ENCODE measurements at places on chromosomes 3 and 15.
A peak's percentile ranks its signal among the peaks of the same experiment; 100 is the strongest.

DNA sequence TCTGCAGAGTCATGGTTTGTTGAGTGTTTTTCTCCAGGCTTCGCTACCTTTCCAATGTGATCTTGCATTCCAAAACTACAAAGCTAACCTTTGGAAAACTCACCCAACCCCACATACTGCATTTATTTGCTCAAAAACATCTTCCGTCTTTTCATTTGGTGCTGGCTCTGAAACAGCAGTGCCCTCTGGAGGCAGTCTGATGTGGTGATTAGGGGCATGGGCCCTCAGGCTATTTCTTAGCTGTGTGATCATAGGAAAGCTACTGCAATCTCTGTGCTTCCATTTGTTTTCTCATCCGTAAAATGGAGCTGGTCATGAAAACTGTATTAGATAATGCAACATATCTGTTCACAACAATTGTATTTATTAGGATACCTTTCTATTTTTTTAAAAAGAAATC lies 47.0 kb downstream of the MTHFS start:
- no peak for DNase-seq

DNA sequence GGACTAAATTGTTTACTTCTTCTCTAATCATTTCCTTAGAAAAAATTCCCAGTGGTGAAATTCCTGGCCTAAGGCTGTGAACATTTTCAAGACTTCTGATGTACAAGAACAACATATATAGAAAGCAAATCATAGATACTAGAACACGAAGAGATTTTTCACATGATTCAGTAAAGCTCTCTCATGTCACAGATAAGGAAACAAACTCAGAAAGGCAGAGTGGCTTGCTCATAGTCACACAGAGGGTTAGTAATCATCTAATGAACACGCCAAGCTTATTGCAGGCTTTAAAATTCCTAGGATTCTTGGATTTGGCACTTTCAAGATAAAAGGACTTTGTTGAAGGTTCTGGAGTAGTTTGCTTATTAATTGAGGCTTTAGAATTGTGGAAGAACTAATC lies 26.2 kb downstream of the CRTAP start:
- DNase-seq, result no peak

DNA sequence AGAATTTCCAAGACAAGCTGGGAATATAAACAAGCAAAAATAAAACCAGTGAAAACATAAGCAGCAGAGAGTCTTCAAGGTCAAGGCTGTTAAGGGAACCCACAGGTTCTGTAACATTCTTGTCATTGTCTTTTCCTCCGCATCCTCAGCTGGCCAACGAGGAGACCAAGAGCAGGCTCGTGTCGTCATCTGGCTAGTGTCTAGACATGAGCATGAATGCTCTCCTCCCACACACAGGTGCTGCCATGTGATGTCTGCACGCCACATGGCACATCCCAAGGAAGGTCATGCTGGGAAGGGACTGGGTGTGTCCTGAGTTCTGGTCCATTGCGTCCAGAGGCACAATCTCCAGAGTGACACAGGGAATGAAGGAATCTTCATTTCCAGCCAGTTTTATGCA lies 156.2 kb downstream of the POLR2M start:
- no peak for DNase-seq

- DNase-seq, result no peak
These were observed 225.6 kb downstream of the MINAR1 start for GRCh38 chr15:79657722-79658121.

GRCh38 chr15:70555713-70556112 lies 207.6 kb downstream of the UACA start:
- DNase-seq, result no peak

- DNase-seq, result no peak
These were observed 214.6 kb downstream of the MEIS2 start for GRCh38 chr15:36885771-36886170.

- no peak for DNase-seq
These were observed 18.0 kb upstream of the HTR3E start for GRCh38 chr3:184078851-184079250.

DNA sequence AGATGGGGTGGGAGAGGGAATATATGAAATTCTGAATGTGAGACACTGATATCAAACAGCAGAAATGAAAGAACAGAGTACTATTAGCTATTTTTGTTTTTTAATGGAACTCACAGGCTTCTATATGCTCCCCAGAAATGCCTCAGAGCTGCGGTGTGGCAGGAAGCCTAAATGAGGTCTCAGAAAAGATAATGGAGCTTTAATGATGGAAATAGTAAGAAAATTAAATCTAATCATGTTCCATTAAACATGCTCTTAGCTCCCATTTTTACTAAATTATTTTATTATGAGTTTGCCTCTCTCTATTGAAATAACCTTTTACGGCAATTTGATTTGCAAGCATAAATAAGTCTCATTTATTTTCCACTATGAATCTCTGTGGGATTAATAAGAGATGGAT lies 378.9 kb downstream of the ULK4 start:
- DNase-seq, result no peak

DNA sequence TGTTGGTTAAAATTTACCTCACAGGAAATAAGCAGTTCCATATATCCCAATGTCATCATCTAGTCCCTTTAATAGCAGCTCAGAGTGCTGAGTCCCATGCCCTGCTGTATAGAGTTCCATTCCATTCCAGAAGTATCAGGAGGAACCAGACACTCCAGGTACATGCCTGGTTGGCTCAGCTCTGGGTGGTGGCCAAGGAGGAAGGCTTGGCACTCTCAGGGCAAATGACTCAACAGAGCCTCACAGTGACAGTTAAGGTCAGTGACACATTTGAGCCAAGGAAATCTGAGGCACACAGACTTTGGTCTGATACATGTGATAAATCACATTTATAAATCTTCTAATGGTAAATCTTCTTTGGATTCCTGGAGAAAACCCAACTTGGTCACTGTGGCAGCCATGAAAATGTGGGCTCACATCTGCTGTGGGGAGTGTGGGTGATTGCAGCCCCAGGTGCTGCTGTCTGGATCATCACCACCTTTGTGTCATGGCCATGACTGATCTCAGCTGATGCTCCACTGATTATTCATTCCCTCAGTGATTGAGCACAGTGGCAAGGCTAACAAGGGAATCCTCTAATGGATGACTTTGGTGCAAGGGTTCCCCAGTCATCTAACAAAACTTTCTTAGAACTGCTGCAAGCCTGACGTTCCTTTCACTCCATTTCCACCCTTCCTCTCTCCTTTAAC lies 9.3 kb downstream of the HHLA2 start:
- peak; percentile 7 for DNase-seq

- no peak for DNase-seq
These were observed 54.6 kb upstream of the FURIN start for GRCh38 chr15:90813796-90814190.

- peak; percentile 0 for DNase-seq
These were observed 464.1 kb upstream of the RARB start for GRCh38 chr3:24963762-24964625.

GRCh38 chr3:69342074-69342473 lies 43.8 kb downstream of the FRMD4B start:
- no peak for DNase-seq

DNA sequence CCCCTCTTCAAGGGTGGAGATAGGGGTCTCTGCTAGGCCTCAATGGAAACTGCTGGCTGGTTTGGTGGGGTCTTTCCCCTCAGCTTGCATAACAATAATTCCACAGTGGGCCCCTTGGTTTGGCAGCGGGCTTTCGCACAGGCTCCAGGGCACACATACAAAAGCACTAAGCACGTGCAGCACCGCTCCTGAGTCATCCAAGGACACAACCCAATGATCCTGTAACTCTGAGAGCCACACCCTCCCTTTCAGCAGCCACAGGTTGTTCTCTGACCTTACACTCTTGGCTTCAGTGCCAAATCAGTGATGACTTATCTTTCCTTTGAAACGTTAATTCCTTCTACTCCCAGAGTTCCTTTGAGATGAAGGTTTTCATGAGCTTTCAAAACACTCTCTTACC lies 41.7 kb downstream of the DAPK2 start:
- DNase-seq, result no peak

- no peak for DNase-seq
These were observed 64.5 kb downstream of the RYR3 start for GRCh38 chr15:33375236-33375635.

DNA sequence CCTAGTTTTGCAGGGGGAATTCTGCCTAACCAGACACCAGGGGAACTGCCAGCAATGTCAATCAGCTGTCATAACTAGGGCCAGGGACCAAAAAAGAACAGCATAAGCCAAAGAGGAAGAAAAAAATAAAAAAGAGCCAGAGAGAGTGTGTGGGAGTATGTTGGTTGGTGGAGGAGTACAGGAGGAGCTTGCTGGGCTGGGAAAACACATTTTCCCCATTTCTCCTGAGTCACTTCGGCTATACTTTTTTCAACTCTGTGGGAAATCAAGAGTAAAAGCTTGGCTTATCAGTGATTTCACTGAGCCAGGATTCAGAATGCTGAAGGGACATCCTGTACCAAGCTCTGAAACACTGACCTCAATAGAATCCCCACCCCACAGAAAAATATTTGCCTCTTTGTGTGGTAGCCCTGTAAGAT lies 144.7 kb upstream of the DPH6 start:
- DNase-seq, result no peak

- no peak for DNase-seq
These were observed 401.2 kb upstream of the CDIN1 start for GRCh38 chr15:36178303-36178633.

GRCh38 chr3:117674321-117674720 lies 964.7 kb downstream of the TUSC7 start:
- no peak for DNase-seq

- no peak for DNase-seq
These were observed at the start of gene ABCF3 for GRCh38 chr3:184186184-184186901. TSS of gene ABCF3 (plus strand) at chr3:184186199. CDS start at chr3:184186208, 9 bp downstream.

DNA sequence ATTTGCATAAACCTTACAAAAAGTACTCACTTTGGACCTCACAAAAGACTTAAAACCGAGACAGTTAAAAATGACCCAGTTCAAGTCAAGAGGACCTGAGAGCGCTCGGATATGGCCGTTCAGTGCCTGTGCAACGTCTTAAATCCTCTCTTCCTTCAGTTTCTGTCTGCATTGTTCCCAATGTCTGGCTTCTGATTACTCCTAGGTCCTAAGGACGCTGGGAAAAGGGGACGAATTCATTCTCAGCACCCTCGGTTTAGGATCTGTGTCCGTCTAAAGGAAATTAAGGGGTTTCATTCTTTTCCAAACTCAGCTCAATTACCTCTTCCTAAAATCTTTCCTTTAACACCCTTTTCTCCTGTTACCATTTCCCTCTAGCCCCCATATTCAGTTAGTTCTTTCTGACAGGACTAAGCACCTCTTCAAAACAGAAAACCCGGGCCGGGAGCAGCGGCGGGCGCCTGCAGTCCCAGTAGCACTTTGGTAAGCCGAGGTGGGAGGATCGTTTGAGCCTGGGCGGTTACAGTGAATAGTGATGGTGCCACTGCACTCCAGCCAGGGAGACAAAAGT lies 970 bp downstream of the DPPA4 start:
- DNase-seq, result no peak

DNA sequence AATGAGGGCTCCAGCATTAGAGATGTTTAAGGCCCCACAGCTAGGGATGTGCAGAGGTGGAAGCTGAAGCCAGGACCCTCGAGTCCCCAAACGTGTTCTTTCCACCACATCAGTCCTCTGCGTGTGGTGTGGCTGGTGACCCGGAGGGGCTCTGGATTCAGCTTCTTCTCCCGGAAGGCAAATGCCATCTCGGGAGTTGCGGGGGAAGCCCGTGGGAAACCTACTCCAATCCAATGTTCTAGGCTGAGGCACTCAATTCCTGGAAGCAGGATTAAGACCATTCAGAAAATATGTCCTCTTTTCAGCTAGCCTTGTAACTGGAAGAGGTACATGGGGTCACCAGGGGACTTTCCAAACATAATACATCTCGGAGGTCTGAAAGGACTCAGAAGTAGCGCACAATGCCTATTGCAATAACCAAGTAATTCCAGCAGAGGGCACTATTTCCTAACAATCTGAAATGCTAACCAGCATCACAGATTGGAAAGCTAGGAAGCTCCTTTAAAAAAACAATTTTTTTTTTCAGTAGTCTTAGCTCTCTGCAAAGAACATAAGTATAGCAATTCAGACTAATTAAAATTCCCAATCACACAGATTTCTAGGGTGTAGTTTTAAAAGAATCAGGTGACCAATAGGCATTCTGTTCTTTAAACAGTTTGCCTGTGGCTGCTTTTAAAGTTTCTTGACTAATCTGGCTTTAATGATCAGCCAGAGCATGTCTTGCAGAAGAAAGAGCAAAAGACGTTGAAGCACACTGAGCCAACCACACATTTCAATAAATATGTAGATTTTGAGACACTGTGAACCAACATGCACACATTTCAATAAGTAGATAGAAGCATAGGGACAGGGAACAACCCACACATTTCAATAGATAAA lies 36.1 kb downstream of the BNC1 start:
- DNase-seq, result peak; percentile 42

- no peak for DNase-seq
These were observed 35.4 kb upstream of the SLC7A14 start for GRCh38 chr3:170621256-170621655.

- DNase-seq, result no peak
These were observed 3.9 kb upstream of the DNASE1L3 start for GRCh38 chr3:58214484-58215316.

DNA sequence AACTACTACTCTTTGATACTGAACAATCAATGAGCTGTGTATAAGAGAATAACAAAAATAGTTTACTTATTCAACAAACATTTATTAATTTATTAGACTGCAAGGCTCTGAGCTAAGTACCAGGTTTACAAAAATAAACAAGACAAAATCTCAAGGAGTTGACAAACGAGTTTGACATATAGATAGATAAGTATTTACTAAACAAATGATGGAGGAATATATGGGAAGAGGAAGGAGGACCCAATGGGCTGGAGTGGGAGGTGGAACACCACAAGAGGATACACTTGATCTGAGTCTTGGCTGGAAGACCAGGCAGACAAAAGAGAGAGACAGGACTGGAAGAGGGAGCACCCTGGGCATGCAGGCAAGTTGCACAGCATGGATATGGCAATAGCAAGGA lies 47.5 kb upstream of the FSIP1 start:
- no peak for DNase-seq

GRCh38 chr3:169356284-169356955 lies 307.1 kb downstream of the MECOM start:
- no peak for DNase-seq

DNA sequence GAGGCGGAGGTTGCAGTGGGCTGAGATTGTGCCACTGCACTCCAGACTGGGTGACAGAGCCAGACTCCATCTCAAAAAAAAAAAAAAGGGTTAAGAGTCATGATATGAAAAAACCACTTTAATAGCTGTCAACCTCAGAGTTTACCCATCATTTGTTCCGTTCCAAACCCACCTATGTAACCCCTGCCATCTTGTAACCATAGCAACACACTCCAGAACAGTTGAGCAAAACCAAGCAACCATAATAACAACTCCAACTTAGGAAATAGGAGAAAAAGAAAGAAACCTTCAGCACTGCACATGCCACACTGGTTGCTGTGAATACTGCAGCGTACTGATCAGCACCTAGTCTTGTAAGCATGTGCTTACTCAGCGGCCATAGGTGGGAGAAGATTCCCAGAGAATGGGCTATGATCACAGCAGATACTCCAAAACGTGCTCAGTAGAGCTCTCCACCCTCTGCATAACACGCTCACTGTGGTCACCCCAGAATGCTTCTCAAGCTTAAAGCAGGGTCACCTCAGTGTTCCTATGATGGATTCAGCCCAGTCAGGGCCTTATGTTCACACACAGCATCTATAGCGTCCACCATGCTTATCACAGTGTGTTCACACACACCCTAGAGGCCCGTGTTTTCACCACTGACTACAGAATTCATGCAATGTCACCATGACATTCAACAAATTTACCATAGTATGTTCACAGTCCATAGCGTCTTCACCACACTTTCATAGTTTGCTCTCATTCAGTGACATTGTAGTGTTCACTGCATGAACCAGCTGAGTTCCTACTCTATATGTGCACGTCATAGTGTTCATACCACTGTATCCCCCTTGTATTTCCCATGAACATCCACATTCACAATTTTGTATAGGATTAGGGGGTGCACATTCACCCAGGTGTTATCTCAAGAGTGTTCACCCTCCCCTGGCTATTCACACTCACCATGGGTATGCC lies 6.5 kb upstream of the CILP start:
- no peak for DNase-seq

All from Panc1 (cell line).